NCI-H2029 treated with DMSO at 0.1 percent for 48 hours (cell line): ENCODE measurements at places on chromosomes 7 and 10.

DNA sequence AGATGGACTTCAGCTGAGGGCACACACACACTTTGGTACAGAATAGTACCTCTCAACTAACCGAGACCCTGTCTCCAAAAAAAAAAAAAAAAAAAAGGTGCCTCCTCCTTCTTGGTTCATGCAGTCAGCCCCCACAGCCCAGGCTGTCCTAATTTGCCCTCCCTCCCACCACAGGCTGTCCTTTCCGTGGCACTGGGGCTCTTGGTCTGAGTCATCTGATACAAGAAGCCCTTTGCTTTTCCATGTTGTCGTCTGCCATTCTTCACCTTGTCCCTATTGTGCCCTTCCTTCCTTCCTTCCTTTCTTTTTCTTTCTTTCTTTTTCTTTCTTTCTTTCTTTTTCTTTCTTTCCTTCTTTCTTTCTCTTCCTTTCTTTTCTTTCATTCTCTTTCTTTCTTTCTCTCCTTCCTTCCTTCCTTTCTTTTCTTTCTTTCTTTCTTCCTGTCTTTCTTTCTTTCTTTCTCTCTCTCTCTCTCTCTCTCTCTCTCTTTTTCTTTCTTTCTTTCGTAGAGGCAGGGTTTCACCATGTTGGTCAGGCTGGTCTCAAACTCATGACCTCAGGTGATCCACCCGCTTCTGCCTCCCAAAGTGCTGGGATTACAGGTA is 96.0 kb upstream of the IKZF1 start:
- no peak for DNase-seq

GRCh38 chr10:44897049-44897448 is 14.1 kb upstream of the TMEM72 start:
- DNase-seq: no peak

DNA sequence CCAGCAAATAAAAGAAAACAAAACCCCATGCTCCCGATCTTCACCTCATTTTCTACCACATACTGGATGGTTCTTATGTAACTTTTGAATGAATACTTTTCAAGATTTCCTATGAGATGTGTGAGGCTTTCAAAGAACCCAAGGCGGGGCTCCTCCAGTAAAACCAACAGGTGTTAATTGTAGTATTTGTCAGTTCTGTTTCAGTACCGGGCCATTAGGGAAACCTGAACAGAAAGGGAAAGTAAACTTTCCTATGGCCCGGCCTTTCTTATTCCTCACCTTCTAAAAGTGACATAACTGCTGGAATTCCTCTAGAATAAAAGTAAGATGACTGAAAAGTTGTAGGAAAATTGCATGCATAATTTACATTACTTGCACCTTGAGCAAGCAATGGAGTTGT is 672.9 kb downstream of the MAGI2 start:
- no peak for DNase-seq

- DNase-seq: no peak
Measured at GRCh38 chr10:77904100-77904840, 22.3 kb downstream of the DLG5 start.

DNA sequence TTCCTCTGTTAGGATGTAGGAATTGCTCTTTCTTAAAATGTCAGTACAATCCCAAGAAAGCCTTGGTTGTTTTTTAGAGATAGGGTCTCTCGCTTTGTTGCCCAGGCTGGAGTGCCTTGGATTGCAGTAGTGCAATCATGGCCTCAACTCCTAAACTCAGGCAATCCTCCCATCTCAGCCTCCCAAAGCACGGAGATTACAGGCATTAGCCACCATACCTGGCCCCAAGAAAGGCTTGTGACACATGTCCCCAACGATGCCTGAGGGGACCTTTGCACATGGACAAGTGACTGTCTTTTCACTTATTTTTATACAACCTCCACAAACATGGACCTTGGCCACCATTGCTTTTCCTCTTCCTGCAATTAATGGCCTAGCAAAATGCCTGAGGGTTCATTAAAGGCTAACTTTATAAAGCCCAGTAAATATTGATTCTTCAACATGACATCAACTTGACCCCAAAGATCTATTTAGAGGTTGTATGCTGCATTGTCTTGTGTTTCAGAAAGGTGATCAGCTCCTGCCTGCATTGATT is 10.0 kb upstream of the SPOCK2 start:
- no peak for DNase-seq

GRCh38 chr7:32163896-32164295 is 93.7 kb upstream of the PDE1C start:
- DNase-seq: no peak
